Gastroesophageal sphincter (tissue), 4 donors: ENCODE measurements at places on chromosomes 16 and 17. TPM values are rescaled to one million over a fixed set of nuclear protein-coding genes. Genes with fewer than 3 reads are reported as not detected.

EVI2B gene
- total RNA-seq = 10.5 TPM

CALCOCO2 gene
- total RNA-seq = 177 TPM

SNX20 gene
- 1.8 TPM for total RNA-seq

GRAP gene
- total RNA-seq = 7.1 TPM

CDR2L gene
- total RNA-seq = 16.0 TPM

SPN gene
- not detected for total RNA-seq

TM4SF5 gene
- total RNA-seq = not detected

MARVELD3 gene
- not detected for total RNA-seq

PPP1R27 gene
- not detected for total RNA-seq

HAP1 gene
- not detected for total RNA-seq

EFCAB3 gene
- not detected for total RNA-seq

SMIM22 gene
- not detected for total RNA-seq

MT1G gene
- total RNA-seq = not detected

TBC1D26 gene
- total RNA-seq = not detected

HOXB6 gene
- 5.3 TPM for total RNA-seq

EPX gene
- total RNA-seq = not detected

TBC1D3E gene
- not detected for total RNA-seq

SCNN1B gene
- 0.31 TPM for total RNA-seq

ACSM2B gene
- not detected for total RNA-seq

VASN gene
- 6.8 TPM for total RNA-seq

HOXB5 gene
- total RNA-seq = 2.7 TPM

NPIPA3 gene
- 1.3 TPM for total RNA-seq

TBX6 gene
- 0.84 TPM for total RNA-seq

IFT20 gene
- total RNA-seq = 56.2 TPM

NPIPB6 gene
- total RNA-seq = not detected

KRTAP2-2 gene
- total RNA-seq = not detected

CPNE7 gene
- total RNA-seq = 0.67 TPM

IL17C gene
- not detected for total RNA-seq

EME1 gene
- total RNA-seq = not detected

KRT28 gene
- total RNA-seq = not detected

ZPBP2 gene
- not detected for total RNA-seq

CTDNEP1 gene
- 33.8 TPM for total RNA-seq

RCVRN gene
- 0.81 TPM for total RNA-seq

CD300A gene
- total RNA-seq = 3.6 TPM

CES4A gene
- 6.1 TPM for total RNA-seq

MGAT5B gene
- total RNA-seq = 0.12 TPM

METRNL gene
- total RNA-seq = 41.1 TPM

KLHL10 gene
- total RNA-seq = 0.62 TPM

PLEKHG4 gene
- total RNA-seq = 9.2 TPM

KRT27 gene
- total RNA-seq = not detected

TBC1D3 gene
- total RNA-seq = not detected

CACNG1 gene
- not detected for total RNA-seq

MPP3 gene
- total RNA-seq = 5.1 TPM

IRX6 gene
- 0.12 TPM for total RNA-seq

CD300LF gene
- total RNA-seq = 0.27 TPM

MT1A gene
- 9.9 TPM for total RNA-seq

FOXJ1 gene
- not detected for total RNA-seq

UTS2R gene
- total RNA-seq = not detected

KRTAP1-5 gene
- total RNA-seq = not detected
